Fibroblast of upper back skin (primary cell): ENCODE measurements at places on chromosomes 1 and 21.

GRCh38 chr1:234849832-234850231 lies 239.9 kb upstream of the IRF2BP2 start:
- DNase-seq = no peak

- no peak for DNase-seq
These were observed 19.0 kb upstream of the PRELP start for GRCh38 chr1:203456577-203456976.

DNA sequence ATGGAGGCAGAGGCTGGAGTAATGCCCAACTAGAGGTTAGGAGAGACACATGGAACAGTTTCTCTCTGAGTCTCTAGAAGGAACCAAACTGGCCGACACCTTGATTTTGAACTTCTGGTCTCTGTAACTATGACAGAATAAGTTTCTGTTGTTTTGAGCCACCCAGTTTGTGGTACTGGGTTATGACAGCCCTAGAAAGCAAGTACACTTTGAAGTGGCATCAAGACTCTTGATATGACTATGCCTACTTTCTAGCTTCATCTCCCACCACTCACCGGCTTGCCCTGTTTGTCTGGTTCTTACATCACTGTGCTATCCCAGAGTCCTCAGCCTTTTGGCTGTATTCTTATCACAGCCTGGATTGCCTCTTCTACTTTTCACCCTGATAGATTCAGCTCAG lies 230.3 kb upstream of the USP24 start:
- DNase-seq = no peak

DNA sequence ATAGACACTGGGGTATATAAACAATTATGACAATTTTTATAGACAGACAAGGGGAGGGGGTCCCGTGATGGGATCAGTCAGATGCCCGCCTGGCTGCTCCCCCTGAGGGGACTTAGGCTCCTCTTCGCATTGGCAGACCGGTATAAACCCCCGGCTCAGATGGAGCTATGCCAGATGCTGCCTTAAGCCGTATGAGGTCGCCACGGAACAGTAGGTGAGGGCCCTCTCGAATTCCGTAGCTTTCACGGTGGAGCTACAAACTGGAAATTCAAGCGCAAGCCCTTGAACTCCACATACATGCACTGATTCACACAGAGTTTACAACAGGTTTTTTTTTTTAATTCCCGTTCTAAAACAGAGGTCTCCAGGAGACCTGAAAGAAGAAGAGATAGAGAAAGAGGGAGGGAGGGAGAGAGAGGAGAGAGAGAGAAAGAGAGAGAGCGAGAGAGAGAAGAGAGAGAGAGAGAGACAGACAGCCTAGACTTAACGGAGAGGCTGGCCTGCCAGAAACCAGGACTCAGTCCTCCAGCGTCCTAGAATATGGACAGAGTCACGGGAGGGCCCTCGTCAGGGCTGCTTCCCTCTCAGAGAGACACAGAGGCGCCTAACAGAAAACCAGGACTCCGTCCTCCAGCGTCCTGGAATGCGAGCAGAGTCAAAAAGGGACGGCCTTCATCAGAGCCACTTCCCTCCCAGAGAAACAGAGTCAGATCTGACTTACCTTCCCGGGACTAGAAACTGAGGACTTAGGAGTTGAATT lies 24.4 kb upstream of the TMEM54 start:
- no peak for DNase-seq
